ENCODE measurements at places on chromosomes 7 and 10.
A peak's percentile ranks its signal among the peaks of the same experiment; 100 is the strongest.

GRCh38 chr7:18497800-18498199 is 2.3 kb downstream of the HDAC9 start:
- DNase-seq = no peak

DNA sequence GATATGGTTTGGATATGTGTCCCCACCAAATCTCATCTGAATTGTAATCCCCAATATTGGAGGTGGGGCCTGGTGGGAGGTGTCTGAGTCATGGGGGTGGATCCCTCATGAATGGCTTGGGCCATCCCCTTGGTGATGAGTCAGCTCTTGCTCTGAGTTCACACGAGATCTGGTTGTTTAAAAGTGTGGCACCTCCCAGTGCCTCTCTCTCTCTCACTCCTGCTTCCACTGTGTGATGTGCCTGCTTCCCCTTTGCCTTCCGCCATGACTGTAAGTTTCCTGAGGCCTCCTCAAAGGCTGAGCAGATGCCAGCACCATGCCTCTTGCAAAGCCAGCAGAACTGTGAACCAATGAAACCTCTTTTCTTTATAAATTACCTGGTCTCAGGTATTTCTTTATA is 4.8 kb upstream of the GCK start:
- DNase-seq = peak; percentile 25

- DNase-seq = no peak
Observed at GRCh38 chr7:17305387-17306171, 7.1 kb downstream of the AHR start.

- DNase-seq = no peak
Observed at GRCh38 chr7:71829515-71829914, 582.6 kb downstream of the CALN1 start.

All from fibroblast of the aortic adventitia (primary cell).